ENCODE measurements at places on chromosomes 16 and 17. TPM values are rescaled to one million over a fixed set of nuclear protein-coding genes. Genes with fewer than 3 reads are reported as not detected.

Gene NPIPA8
- total RNA-seq, result not detected

Gene ALOX12B
- total RNA-seq, result 0.58 TPM

Gene SPNS3
- total RNA-seq, result 2.1 TPM

- H3K27ac ChIP-seq, result peak overlapping the region; percentile 17
- DNase-seq, result peak; percentile 24
- no peak overlapping the region for H3K4me3 ChIP-seq
- no peaks in the 10 kb centered on the region for H3K27me3 ChIP-seq
- no peaks in the 10 kb centered on the region for H3K36me3 ChIP-seq
These were observed 183.8 kb downstream of the CCDC182 start for GRCh38 chr17:57561072-57561861.

- H3K36me3 ChIP-seq, result no peaks in the 10 kb centered on the region
- peaks cover 45% of the 10 kb centered on the region for H3K4me1 ChIP-seq
- no peak overlapping the region for H3K4me3 ChIP-seq
- no peak for DNase-seq
These were observed 2.1 kb downstream of the RAB40C start for GRCh38 chr16:591892-592517.

GRCh38 chr16:55913716-55914115 is 38.5 kb upstream of the CES5A start:
- no peaks in the 10 kb centered on the region for H3K4me1 ChIP-seq
- no peaks in the 10 kb centered on the region for H3K27me3 ChIP-seq
- DNase-seq, result no peak
- H3K4me3 ChIP-seq, result no peak overlapping the region
- H3K27ac ChIP-seq, result no peak overlapping the region

Measured in natural killer cell (primary cell).